ENCODE measurements at places on chromosomes 1 and 21. TPM values are rescaled to one million over a fixed set of nuclear protein-coding genes. Genes with fewer than 3 reads are reported as not detected.
A peak's percentile ranks its signal among the peaks of the same experiment; 100 is the strongest.

The GBP5 gene
- 34.3 TPM for total RNA-seq

The FCAMR gene
- not detected for total RNA-seq

The ANKRD35 gene
- 0.23 TPM for total RNA-seq

The FAAP20 gene
- 61.5 TPM for total RNA-seq

The TSSK3 gene
- total RNA-seq: 1.1 TPM

The NTNG1 gene
- not detected for total RNA-seq

The AMY2A gene
- total RNA-seq: not detected

DNA sequence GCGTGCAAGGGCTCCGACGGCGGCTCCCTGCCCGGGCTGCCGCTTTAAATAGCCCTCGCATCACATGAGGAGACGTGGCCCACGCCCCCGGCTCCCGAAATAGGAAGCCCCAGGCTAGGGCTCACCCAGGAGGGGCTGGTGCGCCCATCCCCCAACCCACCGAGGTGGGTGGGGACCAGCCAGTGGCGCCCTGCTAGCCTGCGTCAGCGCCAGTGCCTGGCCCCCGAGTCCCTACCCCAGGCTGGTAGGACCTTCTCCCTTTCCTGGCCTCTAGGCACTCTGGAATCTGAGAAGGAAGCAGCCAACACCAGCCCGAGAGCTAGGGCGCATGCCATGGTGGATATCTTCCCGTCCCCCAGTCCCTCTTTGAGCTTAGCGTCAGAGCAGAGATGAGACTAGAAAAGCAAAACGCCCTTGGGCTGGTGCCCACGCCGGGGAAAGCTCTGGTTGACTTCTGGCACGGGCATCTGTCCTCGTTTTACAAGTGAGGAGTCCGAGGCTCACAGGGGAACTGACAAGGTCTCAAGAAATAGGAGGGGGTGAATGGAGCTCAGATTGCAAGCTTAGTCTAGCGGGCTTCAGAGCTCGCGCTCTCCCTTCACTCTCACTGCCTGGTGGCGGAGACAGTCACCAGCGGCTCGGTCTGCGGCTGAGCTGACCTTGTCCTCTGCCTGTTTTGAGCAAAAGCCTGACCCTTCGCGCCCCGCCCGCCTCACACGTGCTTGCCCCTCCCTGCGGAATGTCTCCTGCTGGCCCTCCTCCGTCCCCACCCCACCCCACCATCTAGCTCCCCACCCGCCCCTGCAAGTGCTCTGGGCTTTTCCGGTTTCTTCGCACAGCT is at the start of gene FABP3:
Gene FABP3 (minus strand): TSS at position 21 of the 841 bp plus-strand sequence. CDS start 62 bp downstream, outside the sequence.
- no peak for DNase-seq

DNA sequence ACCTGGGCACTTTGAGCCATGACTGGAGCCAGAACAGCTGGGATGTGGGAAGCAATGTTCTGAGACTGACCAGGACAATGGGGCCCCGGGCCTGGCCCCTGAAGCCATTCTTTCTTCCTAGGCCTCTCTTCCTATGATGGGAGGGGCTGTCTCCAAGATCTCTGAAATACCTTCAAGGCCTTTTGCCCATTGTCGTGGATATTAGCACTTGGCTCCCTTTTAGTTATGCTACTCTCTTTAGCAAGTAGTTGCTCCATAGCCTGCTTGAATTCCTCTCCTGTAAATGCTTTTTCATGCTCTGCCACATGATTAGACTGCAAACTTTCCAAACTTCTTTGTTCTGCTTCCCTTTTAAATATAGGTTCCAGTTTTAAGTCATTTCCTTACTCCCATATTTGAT is 262.9 kb upstream of the CACYBP start:
- DNase-seq: no peak

DNA sequence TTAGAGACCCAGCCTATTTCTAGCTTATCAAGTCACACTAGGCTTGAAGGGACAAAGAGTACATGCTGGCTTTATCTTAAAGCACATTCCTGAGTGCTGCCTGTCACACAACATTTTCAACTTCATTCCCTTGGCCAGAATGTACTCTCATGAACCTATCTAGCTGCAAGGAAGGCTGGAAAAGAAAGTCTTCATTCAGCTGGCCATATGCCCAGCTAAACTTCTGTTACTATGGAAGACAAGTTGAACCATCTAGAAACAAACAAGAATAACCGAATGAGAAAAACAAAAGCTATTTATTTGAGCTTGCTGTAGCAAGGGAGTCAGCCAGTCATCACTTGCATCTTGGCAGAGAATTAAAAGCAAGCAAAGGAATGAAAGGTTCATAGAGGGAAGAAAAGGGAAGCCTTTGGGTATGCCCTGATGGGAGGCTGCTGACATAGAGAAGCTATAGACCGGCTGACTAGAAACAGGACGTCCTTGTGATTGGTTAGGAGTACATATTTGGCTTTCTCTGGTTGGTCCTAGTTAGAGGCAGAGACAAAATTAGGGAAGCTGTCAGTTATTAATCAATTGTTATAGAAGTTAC is 108.4 kb downstream of the NEK7 start:
- DNase-seq: no peak

GRCh38 chr21:33339135-33339534 is 14.4 kb downstream of the IFNAR1 start:
- no peak for DNase-seq

DNA sequence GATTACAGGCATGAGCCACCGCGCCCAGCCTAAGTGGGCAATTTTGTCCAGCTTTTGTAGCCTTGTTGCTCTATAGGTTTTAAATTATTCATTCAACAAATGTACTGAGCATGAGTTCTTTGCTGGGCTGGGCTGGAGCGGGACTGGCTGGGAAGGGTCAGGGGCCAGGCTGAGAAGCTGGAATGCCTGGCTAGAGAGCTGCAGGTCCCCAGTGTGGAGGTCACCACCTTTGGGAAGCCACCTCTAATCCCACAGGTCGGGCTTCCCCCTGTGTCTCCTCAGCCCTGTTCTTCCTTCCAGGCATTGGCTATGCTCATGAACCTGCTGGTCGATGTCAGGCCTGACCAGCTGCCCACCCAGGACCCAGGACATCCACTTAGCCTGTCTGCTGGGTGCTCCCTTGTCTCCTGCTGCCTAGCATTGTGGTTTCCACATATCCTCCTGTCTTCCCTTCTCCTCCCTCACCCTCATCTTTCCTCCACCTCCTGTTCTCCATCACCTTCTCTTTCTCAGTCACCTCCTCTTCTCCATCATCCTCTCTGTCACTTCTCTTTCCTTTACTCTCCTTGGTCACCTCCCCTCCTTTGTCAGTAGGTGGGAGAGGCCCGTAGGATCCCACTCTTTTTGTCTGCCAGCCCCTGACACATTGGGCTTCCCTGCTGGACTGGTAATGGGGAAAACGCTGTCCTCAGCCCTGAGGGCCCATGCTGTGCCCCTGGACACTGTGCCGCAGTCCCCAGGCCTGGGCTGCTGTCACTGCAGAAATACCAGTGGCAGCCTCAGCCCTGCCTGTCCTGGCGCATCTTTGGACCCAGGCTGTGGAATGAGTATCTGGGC is 23.8 kb downstream of the SERINC2 start:
- no peak for DNase-seq

GRCh38 chr1:59697150-59697800 is 117.5 kb upstream of the HOOK1 start:
- DNase-seq: peak; percentile 43

- DNase-seq: no peak
Measured at GRCh38 chr1:93447481-93448291, at the start of gene FNBP1L. FNBP1L (plus strand) TSS chr1:93448118; CDS start chr1:93448282, 164 bp downstream.

- DNase-seq: no peak
Measured at GRCh38 chr1:203743091-203743571, 21.9 kb upstream of the LAX1 start.

- peak; percentile 37 for DNase-seq
Measured at GRCh38 chr1:181044449-181044966, 10.7 kb downstream of the MR1 start.

- no peak for DNase-seq
Measured at GRCh38 chr1:206075786-206076755, 23.1 kb downstream of the RHEX start.

GRCh38 chr1:213759359-213760181 is 228.2 kb upstream of the PROX1 start:
- DNase-seq: no peak

DNA sequence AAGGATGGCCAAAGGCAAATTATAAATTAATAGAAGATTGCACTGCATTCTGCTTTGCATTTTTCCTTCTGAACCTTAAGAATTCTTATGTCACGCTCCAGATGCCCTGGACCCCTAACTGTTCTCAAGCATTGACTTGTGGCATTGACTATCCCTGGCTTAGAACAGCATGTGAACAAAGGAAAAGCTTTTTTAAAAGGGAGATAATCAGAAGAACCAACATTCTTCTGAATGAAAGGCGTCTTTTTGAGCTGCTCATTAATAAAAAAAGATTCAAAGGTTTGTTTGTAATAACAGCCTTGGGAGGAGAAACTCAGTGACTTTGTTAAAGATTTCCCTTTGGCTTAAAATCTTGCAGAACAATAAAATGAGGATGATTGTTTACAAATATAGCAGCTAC is 105.5 kb downstream of the TNNI3K start:
- no peak for DNase-seq

Measured in activated T-helper 2 cell treated with anti-CD3 and anti-CD28 coated beads, Interferon-gamma antibody, Interleukin-2, Interleukin-4, amounts not matched to agents 10 μg/mL and 5 μg/mL and 100 μg/mL, durations not matched to agents 14 hours and 24 hours and 36 hours (primary cell).